ENCODE measurements at places on chromosomes 7 and 10.

DNA sequence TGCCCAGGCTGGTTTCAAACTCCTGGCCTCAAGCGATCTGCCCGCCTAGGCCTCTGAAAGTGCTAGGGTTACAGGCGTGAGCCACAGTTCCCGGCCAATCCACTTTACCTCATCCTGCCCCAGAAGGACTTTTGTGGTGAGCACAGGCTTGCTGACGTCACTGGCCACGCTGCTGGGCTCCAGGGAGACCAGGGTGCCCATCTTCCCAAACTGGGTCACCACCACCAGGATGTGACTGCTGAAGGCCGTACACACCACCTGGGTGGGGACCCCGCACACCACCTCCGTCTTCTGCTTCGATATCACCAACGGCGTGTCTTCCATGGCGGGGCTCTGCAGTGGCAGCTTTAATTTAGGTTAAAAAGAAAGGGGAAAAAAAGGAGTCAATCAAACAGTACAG is 816 bp downstream of the PSMG3 start:
- no peak for DNase-seq

GRCh38 chr10:43374194-43374593 is 2.8 kb downstream of the FXYD4 start:
- no peak for DNase-seq

- no peak for DNase-seq
These were observed 203.7 kb downstream of the DIP2C start for GRCh38 chr10:485776-486175.

- DNase-seq, result no peak
These were observed 83.6 kb downstream of the SEMA3C start for GRCh38 chr7:80835251-80835650.

DNA sequence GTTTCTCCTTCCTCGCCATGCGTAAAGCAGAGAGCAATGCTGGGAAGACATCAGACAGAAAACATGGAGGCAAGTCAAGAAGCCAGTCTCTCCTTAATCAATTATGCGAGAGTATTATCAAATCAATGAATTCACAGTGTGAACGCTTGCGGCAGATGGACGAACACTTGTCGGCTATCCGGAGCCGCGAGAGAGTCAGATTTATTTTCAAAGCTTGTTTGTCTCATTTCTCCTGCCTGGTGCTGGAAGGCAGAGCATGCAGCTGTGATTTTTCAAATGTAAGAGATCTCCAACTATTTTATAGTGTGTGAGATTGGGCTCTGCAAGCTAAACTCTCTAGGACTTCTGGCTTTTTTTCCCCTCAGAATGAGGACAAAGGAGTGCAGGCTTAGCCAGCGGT is 252.3 kb downstream of the SNX10 start:
- DNase-seq, result no peak

DNA sequence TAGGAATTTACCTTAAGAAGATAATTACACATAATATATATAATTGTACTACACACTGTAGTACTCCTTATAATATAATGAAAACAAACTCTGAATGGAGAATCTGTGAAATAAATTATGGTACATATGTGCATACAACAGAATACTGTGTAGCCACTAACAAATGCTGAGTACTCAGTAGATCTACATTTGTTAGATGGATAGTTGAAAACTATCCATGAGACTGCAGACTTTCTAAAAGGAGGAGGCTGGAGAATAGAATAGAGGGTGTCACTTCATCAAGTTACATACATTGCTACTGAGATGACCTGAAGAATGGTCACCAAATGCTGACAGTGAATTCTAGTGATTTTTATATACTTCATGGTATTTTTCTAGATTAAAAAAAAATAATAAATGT is 68.7 kb upstream of the OGDHL start:
- no peak for DNase-seq

- DNase-seq, result no peak
These were observed 6.3 kb upstream of the PIP4K2A start for GRCh38 chr10:22720667-22721066.

DNA sequence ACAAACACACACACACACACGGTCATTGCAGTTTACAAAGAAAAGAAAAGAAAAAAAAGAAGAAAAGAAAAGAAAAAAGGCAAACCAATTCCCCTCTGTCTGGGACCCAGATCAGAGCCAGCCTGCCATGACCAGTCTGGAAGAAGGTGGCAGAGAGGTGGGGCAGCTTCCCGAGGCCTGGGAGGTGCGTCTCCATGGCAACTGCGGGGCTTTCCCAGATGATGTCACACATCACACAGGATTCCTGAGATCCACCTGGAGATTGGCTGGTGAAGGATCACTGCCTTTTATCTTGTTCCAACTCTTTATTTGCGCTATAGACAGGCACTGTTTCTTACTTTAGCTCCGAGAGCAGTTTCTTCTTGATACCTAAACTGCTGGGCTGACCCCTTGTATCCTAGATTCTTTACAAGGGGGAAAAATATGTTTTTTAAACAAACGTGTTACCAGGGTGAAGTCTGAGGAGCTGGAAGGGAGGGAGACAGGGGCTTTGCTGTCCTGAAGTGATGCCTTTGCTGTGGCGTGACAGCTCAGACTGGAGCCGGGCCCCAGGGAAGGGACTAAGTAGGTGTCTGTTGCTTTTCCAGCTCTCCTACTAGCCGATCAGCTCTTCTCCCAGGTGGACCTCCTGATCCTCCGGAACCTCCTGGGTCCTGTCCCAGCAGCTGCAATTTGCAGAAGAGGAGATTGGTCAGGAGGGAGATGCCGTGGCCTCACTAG is 298.5 kb downstream of the KLF6 start:
- DNase-seq, result no peak

GRCh38 chr7:7766671-7767070 is 48.3 kb upstream of the RPA3 start:
- DNase-seq, result no peak

DNA sequence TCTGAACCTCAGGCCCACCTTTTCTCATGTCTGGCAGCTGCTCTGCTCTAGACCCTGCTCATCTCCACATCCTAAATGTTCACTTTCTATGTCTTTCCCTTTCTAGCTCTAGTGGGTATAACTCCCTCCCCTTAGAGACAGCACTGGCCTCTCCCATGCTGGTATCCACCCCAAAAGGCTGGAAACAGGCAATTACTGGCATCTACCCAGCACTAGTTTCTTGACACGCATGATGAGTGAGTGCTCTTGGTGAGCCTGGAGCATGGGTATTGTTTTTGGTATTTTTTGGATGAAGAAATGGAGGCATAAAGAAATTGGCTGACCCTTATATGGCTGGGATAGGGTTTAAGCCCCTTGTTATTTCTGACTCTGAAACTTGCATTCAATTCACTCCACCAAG is 156.0 kb downstream of the EGFR start:
- DNase-seq, result no peak

GRCh38 chr7:112411186-112411795 is 39.0 kb upstream of the IFRD1 start:
- no peak for DNase-seq

DNA sequence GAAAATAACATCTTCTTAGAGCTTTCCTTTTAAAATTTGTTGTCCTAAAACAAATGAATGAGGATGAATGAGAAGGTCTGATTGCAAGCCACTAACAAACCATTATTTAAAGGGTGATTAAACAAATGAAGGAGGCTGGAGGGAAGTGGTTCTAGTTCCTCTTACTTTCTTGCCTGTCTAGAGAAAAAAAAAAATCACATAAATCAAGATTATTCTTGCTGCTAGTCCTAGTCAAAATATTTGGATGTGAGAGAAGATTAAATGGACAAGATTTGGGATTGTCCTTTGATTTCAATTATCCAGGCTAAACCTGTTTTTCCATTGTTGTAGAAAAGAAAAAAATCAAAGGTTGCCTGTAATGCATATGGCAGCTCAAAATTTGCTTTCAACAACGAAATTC is 3.3 kb downstream of the SKAP2 start:
- DNase-seq, result no peak

GRCh38 chr10:30836406-30836805 is 195.3 kb downstream of the ZNF438 start:
- no peak for DNase-seq

- DNase-seq, result no peak
These were observed 17.8 kb downstream of the SCD start for GRCh38 chr10:100364735-100365391.

GRCh38 chr7:22156205-22156604 is 200.7 kb downstream of the RAPGEF5 start:
- no peak for DNase-seq

DNA sequence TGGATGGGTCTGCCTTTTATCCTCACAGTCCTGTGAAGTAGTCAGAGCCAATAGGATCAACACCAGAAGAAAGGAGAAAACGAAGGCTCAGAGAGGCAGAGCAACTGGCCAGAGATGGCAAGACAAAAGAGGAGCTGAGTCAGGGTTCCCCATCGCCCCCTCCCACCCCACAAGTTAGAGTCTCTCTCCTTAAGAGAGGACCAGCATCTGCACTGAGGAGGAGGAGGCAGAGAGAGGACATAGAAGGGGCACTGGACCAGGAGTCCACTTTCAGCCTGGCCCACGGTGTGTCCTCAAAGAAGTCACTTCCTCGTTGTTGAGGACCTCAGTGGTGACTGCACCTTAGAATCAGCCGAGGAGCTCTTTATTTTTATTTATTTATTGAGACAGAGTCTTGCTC is 11.6 kb downstream of the SPOCK2 start:
- no peak for DNase-seq

- peak; percentile 75 for DNase-seq
These were observed 345.9 kb downstream of the KIF20B start for GRCh38 chr10:90047243-90047729.

GRCh38 chr10:154348-154747 is 19.1 kb downstream of the ZMYND11 start:
- no peak for DNase-seq

- peak; percentile 30 for DNase-seq
These were observed 108.6 kb upstream of the ABI1 start for GRCh38 chr10:26969145-26969926.

GRCh38 chr10:79379512-79380124 is 32.3 kb downstream of the PPIF start:
- no peak for DNase-seq

GRCh38 chr7:21071561-21072501 is 285.1 kb upstream of the SP8 start:
- DNase-seq, result no peak

DNA sequence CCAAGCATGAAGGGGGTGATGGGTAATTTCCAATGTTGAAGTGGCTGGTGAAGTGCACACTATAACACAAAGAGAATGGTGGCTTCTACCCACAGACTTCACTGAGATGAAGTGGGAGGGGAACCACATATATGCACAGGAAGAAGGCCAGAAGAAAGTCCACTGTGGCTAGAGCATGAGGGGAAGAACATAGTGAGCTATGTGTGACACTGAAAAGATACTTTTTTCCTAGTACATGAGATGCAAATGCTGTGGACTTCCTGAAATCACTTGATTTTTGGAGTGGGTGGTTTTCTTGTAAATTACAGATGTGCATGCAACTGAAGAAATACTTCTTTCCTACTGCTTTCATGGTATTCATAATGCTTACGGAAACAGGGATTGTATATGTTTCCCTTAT is 115.6 kb upstream of the PHYHIPL start:
- no peak for DNase-seq

DNA sequence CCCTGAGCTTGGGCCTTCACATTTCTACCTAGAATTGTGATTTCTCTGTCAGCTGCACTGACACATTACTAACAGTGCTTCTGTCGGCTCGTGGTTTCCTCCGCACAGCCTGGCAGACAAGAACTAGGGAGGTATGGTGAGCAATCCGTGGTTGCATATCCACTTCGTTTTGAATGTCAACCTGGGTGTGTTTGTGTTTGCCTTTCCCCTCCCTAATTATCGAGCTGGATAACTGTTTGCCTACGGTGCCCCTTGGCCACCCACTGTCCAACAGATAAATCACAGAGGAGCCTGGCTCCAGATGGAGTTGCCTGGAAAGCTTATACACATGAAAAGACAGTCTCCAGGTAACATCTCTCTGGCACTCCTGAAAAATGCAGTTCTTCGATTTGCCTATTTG is 228.8 kb downstream of the TRIL start:
- DNase-seq, result no peak

DNA sequence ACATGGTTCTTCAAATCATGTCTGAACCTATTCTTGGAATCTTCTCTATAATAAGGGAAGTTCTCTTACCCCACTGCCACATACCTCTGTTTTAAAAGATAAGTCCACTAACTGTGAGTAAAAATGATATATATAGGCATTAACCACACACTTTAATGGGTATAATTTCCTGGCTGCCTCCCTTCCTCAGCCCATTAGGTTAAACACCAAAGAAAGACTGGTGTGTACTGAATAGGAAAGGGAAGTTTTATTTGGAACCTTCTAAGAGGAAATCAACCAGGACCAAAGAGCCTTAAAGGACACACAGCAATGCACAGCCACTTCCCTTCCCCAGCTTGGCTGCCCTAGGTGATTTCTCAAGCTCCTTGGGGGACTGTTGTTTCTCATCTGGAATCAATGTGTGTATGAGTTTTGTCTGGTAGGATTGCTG is 5.0 kb upstream of the WBP1L start:
- no peak for DNase-seq

DNA sequence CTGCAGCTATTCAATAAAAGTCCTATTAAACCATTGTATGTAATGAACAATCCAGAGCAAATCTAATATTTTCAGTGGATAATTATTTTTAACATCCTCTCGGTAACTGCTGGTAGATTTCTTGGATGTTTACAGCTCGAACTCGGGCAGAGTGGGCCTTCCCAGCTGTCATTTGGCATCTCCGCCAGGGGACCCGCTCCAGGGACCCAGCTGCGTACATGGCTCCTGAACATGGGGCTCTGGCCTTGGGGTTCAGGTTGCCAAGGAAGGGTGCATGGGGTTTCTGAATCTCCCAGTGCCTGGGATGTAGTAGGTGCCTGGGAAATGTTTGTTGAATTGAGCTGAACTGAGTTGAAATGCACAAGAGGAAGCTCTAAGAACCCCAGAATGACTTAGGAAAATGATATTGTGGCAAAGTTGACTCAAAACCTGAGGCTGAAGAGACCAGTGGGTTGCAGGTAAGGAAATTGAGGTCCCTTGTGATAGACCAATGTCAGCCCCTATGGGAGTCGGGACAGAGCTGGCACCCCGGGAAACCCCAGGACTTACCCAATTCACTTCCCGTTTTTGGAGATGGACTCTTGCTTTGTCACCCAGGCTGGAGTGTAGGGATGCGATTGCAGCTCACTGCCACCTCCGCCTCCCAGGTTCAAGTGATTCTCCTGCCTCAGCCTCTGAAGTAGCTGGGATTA is 228.4 kb downstream of the CUX1 start:
- DNase-seq, result no peak

DNA sequence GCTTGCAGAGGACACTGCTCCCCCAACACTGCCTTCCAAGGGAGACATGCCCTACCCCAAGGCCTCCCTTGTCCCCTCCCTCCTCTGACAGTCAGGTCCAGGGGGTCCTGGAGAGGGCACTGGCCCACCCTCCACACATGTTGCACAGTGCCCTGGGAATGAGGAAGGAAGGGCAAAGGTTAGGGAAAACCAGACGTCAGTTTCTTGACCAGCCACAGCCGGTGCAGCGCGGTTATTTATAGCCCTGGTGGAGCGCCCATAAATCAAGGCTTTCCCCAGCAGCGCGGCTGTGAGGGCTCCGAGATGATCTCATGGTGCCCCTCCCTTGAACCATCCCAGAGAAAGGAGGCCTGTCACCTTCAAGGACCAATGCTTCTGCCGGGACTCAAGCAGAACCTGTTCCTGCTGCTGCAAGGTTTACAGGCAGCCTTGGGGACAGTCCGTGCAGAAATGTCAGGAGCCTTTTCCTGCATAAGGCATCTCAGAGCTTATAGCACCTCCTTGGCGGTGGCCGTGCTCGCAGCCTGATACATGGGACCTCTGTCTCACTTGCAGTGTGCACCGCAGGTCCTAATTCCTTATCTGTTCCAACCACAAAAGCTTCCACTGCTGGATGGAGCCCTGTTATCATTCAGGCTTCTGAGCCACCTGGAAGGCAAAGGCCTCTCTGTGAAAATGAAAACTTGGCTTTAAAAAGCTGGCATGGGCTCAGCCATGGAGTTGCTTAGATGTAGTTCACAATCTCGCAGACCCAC is 127.3 kb downstream of the LHPP start:
- no peak for DNase-seq
